ENCODE measurements at places on chromosomes 1 and 21. TPM values are rescaled to one million over a fixed set of nuclear protein-coding genes. Genes with fewer than 3 reads are reported as not detected.

GRCh38 chr1:100536031-100536430 lies 1.9 kb upstream of the GPR88 start:
- H3K27ac ChIP-seq, result no peak overlapping the region
- peaks cover 35% of the 10 kb centered on the region for H3K4me1 ChIP-seq
- H3K36me3 ChIP-seq, result no peaks in the 10 kb centered on the region
- no peak for DNase-seq

GRCh38 chr1:61289232-61290098 lies 207.1 kb downstream of the NFIA start:
- no peaks in the 10 kb centered on the region for H3K36me3 ChIP-seq
- no peak for DNase-seq
- no peaks in the 10 kb centered on the region for H3K27me3 ChIP-seq

DNA sequence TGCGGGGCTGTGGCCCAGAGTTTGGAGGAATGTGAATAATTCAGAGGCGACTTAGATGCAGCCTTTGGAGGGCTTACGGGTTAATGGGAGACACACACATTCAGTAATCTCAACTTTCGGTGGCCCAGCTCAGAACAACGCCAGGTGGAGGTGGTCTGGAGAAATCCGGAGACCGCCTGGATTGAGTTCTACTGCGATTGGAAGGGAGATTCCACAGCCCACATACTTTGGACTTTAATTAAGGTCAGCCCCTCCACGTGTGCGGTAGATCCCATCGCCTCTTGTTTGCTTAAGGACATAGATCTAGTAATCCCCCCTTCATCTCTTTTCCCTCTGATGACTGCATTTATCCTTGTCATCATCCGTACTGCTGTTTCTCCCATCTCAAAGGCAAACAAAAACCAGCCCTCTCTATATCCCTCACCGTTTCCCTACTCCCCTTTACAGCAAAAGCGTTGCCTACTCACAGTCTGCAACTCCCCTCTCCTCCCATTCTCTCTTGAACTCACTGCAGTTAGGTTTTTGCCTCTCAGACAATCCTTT lies 720 bp upstream of the BSDC1 start:
- peak overlapping the region; percentile 93 for H3K27ac ChIP-seq
- peaks cover 2% of the 10 kb centered on the region for H3K36me3 ChIP-seq
- peak overlapping the region; percentile 91 for H3K4me3 ChIP-seq
- peaks cover 25% of the 10 kb centered on the region for H3K4me1 ChIP-seq
- H3K27me3 ChIP-seq, result peaks cover 4% of the 10 kb centered on the region

DNA sequence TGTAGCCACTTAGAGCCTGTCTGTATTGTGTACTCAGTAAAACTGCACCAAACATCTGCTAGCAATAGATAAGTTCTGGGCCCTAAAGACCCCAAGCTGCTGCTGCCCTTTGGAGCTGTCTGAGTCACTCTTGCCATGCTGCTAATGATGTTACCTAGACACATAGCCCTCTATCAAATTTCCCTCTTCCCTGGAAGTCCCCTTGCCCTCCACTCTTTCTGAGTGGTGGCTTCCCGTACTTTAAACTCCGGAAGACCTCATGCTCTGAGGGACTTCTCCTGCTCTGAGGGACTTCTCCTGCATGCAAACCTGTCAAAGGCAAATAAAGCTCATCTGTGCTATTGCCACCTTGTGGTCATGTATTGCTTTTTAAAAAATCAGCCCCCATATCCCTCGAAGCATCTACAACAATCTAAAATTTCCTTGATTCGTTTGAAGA lies 34.0 kb downstream of the FH start:
- no peak overlapping the region for H3K27ac ChIP-seq
- DNase-seq, result no peak
- no peak overlapping the region for H3K4me3 ChIP-seq
- H3K4me1 ChIP-seq, result no peaks in the 10 kb centered on the region
- no peaks in the 10 kb centered on the region for H3K36me3 ChIP-seq

DNA sequence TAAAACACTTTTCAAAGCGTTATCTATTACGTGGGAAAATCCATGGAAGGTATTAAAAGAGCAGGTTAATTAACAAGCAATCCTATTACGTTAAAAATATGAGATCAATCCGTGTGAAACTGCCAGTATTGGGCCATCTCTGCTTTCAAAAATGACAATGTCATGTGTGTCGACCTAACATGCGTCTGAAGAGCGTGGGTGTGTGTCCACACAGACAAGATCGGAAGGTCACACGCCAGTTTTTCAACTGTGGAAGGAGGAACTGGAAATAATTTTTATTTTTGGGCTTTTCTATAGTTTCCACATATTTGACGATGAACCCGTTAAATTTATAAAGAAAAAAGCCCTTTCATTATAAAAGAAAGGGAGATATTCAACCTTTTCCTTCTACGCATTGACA lies 17.6 kb upstream of the ALDH4A1 start:
- H3K4me1 ChIP-seq, result peaks cover 23% of the 10 kb centered on the region
- H3K4me3 ChIP-seq, result no peak overlapping the region
- no peaks in the 10 kb centered on the region for H3K27me3 ChIP-seq
- no peaks in the 10 kb centered on the region for H3K36me3 ChIP-seq
- no peak for DNase-seq
- H3K27ac ChIP-seq, result no peak overlapping the region

The CHI3L1 gene
- not detected for total RNA-seq

The IL10 gene
- total RNA-seq, result not detected

The FAM163A gene
- total RNA-seq, result not detected

The TMPRSS2 gene
- total RNA-seq, result not detected
